ENCODE measurements at places on chromosomes 1 and 21.

DNA sequence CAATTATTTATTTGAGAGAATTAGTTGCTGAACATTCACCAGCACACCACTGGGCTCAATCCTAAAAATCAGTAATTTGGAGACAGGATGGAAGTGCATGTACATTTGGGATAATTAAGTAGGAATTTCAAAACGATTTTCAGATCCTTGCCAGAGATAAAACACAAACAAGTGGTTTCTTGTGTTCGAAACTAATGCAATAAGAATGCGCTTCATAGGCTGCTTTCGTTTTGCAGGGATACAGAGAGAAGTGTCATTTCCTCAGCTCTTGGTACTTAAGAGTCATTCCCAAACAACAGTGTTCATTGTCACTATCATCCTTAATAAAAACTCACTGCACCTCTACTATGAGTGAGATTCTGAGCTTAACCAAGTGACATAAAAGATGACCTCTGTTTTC lies 20.6 kb upstream of the USP24 start:
- DNase-seq, result no peak

GRCh38 chr1:35454176-35454575 lies 103.0 kb downstream of the KIAA0319L start:
- DNase-seq, result no peak

GRCh38 chr1:241675983-241676382 lies 23.9 kb downstream of the WDR64 start:
- DNase-seq, result no peak

GRCh38 chr1:168470901-168471431 lies 72.8 kb downstream of the XCL2 start:
- DNase-seq, result no peak

- DNase-seq, result no peak
These were observed 13.2 kb upstream of the UMODL1 start for GRCh38 chr21:42057851-42058437.

DNA sequence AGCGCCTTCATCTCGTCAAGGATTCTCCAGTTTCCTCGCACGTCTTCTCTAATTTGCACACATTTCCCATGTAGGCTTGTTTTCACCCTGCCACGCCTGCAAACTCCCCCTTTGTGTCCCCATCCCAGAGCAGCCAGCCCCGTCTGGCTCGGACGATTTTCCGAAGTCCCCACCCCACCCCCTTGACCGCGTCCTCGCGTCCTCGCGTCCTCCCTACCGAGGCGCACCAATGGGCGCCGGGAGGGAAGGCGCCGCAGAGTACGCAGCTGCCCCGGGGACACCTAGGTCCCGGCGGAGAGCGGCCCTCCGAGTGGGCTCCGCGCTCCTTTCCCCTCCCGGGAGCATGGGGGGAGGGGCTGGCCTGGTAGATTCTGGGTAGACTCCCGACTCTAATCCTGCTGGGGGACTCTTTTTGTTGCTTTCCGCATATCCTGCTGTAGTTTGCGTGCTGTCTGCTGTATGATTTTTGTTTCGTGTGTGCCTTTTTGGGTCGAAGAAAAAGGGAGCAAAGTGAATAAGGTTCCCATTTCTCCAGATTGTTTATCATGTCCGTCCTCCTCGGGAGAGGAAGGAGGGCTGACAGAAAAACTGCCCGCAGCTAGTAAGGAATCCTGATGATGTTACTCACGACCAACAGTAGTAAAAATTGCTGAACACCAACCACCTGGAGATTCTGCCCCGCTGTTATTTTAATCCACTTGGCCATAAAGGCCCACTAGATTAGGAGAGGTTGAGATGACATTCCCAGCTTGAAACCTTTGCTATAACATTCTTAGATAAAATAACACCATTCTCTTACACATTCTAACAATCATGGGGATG lies 1.5 kb downstream of the CACHD1 start:
- DNase-seq, result no peak

DNA sequence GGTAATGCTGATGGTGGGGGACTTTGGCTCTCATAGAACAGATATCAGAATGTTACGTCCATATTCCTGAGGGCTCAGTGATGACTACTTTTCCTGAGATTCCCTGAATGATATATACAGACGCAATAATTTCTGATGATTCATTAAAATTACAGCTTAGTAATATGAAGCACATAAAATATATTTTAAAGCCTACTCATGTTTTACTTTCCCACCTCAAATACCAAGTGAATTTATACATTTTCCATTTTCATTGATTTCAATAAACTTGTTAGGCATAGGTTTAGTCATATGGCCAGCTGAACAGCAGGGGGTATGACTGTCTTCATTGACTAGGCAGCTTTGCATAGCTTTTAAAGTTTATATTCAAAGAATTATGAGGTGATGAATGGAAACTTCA lies 26.2 kb upstream of the PDC start:
- no peak for DNase-seq

DNA sequence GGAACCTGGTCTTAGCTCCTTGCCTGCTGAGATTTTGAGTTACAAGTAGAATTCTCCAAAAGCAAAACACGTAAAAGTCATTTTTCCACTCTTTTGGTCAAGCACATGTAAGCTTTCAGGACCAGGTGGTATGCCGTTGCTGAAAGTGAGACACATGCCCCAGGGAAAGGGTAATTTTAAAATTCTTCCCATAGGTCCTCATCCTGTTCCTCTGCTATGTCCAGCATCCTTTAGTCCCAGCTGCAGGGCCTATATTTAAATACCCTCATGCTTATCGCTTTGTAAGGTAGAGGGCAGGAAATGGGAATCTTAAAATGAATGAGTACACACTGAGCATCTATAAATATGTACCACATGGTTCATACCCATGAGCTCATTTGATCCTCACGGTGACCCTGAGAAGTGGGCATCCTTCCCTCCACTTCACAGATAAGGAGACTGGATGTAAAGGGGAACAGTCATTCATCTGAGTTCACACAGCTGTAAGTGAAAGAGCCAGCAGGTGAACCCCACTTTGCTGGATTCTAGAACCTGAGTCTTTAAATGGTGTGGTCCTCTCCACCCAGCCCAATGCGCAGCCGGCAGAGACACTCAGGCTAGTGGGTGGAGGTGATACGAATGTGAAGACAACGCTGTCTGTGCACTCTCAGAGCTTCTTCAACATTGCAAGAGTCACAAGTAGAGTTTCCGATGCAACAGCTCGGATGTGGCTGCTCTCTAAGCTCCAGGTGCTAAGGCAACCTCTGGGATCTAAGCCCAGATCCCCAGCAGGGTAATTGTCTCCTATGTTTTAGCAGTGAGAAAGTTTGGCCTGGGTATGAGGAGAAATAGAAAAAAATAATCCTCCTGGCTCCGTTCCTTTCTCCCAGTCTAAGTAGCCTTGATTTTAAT lies 163.5 kb downstream of the PLXNA2 start:
- DNase-seq, result no peak

- DNase-seq, result no peak
These were observed 41.9 kb upstream of the MCOLN3 start for GRCh38 chr1:85090225-85090624.

- DNase-seq, result peak; percentile 8
These were observed 43.5 kb upstream of the JAK1 start for GRCh38 chr1:65009724-65010420.

DNA sequence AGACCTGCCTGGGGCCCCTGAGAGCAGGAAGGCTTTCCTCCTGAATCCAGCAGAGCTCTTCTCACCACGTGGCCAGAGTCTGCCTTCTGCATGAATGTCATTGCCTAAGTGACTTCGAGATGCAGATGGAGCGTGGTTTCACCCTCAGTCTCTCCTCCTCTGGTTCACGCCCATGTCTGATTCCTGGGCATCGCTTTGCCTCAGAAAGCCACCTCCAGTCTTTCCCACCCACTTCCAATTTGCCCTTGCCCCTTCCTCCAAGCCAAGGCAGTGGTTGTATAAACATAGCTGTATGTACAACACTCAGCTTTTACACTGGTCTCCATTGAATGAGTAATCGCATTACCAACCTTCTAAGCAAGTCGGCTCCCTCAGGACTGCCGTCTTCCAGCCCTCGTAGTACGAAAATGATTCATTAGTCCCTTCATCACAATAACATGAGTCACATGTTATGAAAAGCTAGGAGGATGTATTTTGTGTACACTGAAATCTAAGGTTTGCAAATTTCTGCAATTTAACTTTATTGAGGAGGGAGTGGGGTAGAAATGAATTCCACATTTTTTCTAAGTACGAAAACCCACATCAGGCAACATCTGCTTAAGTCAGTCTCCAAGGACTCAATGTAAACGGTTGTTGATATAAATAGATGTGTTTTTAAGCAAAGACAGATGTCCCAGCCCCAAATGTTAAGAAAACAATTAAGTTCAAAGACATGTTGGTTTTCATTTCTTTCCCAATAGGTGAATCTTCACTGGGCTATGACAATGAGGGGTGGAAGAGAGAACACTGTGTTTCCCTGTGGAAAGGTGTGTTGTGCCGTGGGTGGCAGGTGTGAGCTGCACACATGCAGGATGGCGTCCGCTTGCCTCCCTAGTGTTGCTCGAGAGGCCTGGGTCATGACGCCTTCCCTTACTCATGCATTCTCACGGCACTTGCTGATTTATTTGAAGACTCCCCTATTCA lies 32.3 kb upstream of the ETS2 start:
- no peak for DNase-seq

DNA sequence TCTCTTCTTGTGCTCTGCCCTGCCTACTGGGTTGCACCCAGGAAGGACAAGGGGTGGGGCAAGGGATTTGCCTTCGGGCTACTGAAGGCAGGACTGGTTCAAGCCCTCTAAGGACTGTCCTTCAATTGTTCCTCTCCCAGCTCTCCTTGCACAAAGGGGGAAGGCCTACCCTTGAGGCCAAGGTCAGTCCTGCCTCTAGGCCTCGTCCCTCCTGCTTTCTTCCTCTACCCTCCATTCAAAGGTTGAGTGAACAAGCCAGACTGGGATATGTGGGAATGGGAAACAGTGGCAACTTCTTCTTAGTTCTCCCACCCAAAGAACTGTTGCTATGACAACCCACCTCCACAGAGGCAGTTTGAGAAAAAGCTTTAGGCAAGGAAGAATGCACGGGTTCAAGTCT lies 2.7 kb downstream of the LURAP1 start:
- DNase-seq, result no peak

DNA sequence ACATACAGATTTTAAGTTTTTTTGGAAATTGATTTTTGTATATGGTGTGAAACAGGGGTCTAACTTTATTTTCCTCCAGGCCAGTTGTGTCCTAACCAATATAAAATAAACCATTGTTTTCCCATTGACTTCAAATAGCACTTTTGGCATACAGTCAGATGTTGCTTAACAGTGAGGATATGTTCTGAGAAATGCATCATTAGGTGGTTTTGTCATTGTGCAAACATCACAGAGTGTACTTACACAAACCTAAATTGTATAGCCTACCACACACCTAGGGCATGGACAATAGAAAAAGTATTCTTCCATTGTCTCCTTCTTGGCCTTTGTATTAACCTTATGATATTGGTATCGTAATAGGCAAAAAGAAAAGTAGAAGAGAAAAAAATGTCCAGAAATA lies 37.4 kb upstream of the DISP1 start:
- DNase-seq, result no peak

- DNase-seq, result no peak
These were observed 4.7 kb downstream of the MINDY1 start for GRCh38 chr1:151002051-151002450.

- DNase-seq, result no peak
These were observed 49.6 kb downstream of the TNFRSF8 start for GRCh38 chr1:12112711-12113161.

DNA sequence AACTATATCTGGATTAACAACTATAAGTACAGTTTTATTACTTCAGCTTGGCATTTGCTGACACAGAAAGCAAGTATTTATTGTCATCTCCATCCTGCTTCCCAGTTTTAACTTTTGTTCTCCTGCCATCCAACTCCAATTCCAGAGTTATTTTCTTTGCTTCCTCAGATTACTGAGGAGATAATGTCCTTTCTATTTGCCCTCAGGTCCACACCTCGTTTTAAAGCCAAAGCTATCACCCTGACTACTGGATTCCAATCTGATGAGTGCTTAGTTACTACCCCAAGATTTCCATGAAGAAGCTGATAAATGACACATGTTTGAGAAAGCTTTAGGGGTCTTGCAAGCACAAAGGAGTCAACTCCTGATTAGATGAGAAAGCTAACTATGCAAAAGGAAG lies 25.2 kb downstream of the ACKR1 start:
- no peak for DNase-seq

DNA sequence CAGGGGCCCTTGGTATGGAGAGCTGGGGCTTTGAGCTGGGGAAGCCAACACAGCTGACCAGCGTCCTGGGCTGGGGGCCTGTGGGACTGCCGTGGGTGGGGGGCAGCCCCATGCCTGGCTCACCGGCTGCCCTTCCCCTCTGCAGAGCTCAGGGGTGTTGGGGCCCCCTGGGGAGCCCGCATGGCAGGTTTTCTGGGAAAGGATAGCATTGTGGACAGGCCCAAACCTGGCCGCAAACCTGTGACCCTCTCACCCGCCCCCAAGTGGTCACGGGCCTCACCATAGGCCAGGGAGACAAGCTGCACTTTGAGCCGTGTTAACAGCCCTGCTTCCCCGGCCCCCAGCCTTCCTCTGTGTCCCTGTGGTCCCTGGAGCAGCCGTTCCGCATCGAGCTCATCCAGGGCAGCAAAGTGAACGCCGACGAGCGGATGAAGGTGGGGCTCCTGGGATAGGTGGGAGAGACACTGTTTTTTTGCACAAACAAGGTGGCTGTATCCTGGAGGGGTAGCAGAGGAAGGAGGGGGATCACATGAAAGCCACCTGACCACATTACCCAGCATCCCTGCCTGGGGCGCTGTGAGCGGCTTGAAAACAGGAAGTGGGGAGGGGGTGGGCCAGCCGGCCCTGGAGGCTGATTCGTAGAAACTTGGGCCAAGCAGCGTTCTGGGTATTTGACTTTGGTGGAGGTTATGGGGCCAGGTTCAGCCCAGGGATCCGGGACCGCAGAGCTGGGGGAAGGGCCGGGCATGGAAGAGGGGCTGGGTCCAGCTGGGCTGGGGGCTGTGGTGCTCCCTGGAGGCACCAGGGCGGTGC lies 65.9 kb downstream of the PIK3CD start:
- peak; percentile 68 for DNase-seq

- DNase-seq, result no peak
These were observed 41.0 kb upstream of the MUTYH start for GRCh38 chr1:45381243-45381642.

DNA sequence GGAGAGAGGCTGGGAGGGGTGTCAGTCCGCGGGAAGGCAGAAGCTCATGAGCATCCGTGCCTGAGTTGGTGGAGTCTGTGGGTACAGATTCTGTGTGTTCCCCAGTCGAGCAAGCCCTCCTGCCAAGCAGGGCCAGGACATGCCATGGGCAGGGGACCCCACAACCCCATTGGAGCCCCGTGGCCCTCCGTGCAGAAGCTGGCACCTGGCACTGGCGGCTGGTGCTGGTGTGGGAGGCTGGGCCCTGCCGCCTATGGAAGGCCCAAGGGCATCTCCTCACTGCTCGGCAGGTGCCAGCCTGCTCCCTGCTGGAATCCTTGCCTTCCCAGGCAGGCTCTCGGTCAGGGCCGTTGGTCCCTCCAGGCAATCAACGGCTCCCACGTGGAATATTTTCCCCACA lies 73.7 kb downstream of the UBE2T start:
- DNase-seq, result no peak

DNA sequence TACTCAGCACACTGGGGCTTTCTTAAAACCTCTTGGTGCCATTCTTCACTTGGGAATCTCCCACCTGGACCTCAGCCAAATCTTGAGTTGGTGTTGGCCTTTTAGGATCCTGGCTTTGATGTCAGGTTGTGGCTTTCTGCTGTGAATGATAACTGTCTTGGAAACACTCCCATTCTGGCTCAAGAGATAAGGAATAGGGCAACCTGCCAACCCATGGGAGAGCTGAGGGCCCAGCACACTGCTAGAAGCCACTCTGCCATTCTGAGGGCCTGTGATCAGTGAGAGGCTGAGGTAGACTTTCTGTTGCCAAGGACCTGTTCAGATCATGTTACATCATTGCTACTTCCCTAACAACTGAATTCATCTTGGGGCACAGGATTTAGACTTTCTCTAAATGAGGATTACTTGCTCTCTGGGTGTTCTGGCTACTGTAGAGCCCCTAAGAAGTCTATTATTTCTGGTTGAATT lies 45.8 kb downstream of the TTC39A start:
- peak; percentile 84 for DNase-seq

Measured in hematopoietic multipotent progenitor cell (in vitro differentiated cells).